AG09309 (cell line): ENCODE measurements at places on chromosomes 5 and 9.

DNA sequence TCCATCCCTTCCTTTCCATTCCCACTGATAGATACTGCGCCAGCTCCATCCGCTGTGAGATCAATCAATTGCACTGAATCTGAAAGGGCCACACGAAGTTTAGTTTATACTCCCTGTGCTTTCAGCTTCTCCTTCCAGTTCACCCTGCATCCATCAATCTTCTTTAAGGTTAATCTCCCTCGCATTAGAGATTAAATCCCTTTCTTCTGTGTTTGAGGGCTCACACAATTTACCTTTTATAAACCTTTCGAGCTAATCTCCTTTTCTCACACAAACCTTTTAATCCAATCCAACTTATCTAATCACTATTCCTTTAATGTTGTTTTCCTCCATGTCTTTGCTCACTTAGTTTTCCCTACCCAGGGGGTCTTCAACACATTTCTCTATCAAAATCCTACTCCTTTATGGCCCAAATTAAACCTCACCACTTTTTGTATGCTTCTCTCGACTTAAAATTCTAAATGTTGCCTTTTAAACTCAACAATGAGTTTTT lies 64.6 kb upstream of the HAPLN1 start:
- no peak for DNase-seq

DNA sequence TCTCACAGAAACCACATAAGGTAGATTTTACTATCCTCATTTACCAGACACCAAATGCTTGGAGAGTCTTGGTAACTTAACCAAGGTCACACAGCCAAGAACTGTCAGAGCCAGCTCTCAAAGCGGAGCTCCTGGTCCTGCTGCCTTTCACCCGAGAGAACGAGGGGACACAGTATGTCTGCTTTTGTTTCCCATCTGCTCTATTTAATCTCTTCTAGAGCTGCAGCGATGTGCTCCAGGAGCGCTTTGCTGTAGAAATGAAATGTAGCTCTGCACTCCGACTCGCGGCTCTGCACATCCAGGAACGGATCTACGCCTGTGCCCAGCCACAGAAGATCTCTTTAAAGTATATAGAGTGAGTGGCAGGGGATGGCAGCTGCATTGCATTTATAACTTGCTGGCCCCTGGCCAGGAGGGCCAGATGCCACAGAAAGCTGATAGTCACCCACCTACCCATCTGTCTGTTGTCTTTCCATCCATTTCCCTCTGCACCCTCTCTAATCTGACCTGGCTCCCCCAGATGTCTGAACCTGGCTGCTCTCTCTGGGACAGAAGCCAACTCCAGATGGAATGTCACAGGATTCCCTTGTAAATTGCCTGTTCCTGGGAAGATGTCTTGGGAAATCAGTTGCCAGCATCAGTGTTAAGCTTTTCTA lies 21.4 kb upstream of the TRMT10B start:
- no peak for DNase-seq

- no peak for DNase-seq
These were observed 1041.8 kb upstream of the ARRDC3 start for GRCh38 chr5:92424785-92425426.

DNA sequence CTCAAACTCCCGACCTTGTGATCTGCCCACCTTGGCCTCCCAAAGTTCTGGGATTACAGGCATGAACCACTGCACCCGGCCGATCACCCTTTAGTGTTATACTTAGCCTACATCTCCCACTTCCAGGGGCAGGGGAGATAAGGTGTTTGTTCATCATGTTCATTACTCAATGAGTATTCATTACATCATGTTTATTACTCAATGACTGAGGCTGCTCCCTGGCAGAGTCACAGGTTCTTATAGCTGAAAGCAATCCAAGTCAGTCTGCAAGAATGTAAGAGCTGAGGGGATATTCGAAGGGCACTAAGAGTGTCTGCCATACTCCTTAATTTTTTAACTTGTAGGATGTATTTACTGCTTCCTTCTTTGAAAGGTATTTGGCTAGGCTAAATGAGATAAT lies 214.2 kb downstream of the SPATA31D1 start:
- DNase-seq, result peak; percentile 39

- DNase-seq, result no peak
These were observed 55.8 kb upstream of the VLDLR start for GRCh38 chr9:2565676-2566340.

DNA sequence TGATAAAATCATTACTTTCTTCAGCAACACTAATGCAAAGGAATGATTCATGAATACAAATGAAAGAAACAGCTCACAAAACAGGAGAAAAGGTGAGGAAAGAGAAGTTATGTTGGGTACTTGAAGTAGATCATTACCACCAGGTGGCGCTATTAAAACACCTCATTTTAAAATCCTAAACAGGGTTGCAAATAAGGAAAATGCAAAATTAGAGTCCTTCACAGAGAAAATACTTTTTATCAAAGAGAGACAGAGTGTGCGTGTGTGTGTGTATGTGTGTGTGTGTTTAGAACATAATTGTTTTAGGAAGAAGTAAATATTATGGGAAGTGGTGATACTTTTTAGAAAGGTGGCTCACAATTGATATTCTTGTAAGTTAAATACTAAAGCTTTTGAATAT lies 49.5 kb upstream of the CD180 start:
- no peak for DNase-seq

GRCh38 chr5:139742173-139742903 lies 53.3 kb upstream of the PSD2 start:
- DNase-seq, result no peak
